ENCODE measurements at places on chromosomes 6 and 20. TPM values are rescaled to one million over a fixed set of nuclear protein-coding genes. Genes with fewer than 3 reads are reported as not detected.

NINL gene
- 7.0 TPM for total RNA-seq

SEMG1 gene
- total RNA-seq, result not detected

NRN1 gene
- total RNA-seq, result 0.12 TPM

SAMD3 gene
- total RNA-seq, result 7.3 TPM

TP53INP2 gene
- total RNA-seq, result 8.5 TPM

AFDN gene
- total RNA-seq, result 38.8 TPM

ISM1 gene
- 0.06 TPM for total RNA-seq

GLO1 gene
- 102 TPM for total RNA-seq

DPPA5 gene
- not detected for total RNA-seq

TREML2 gene
- total RNA-seq, result not detected

CASS4 gene
- not detected for total RNA-seq

WFDC12 gene
- not detected for total RNA-seq

HLA-DQA1 gene
- total RNA-seq, result 0.40 TPM

SRMS gene
- not detected for total RNA-seq

RAD21L1 gene
- total RNA-seq, result not detected

NEURL2 gene
- 5.2 TPM for total RNA-seq

MLN gene
- total RNA-seq, result not detected

PBOV1 gene
- not detected for total RNA-seq

IMPG1 gene
- not detected for total RNA-seq

PAX1 gene
- total RNA-seq, result not detected

CALHM5 gene
- total RNA-seq, result 11.8 TPM

RPS6KA2 gene
- total RNA-seq, result 64.6 TPM

LKAAEAR1 gene
- not detected for total RNA-seq

SIRPD gene
- total RNA-seq, result not detected

SYNCRIP gene
- total RNA-seq, result 68.0 TPM

SLPI gene
- not detected for total RNA-seq

CPNE5 gene
- 0.40 TPM for total RNA-seq

RBM12 gene
- 40.7 TPM for total RNA-seq

FAM50B gene
- 11.0 TPM for total RNA-seq

AIF1 gene
- total RNA-seq, result not detected

OPN5 gene
- 1.1 TPM for total RNA-seq

HLA-DRB1 gene
- total RNA-seq, result 0.13 TPM

MYBL2 gene
- 3.9 TPM for total RNA-seq

SLC22A2 gene
- total RNA-seq, result 0.13 TPM

RIPPLY2 gene
- not detected for total RNA-seq

RPP21 gene
- total RNA-seq, result 16.5 TPM

RBPJL gene
- not detected for total RNA-seq

SSTR4 gene
- total RNA-seq, result 0.13 TPM

SNX9 gene
- total RNA-seq, result 151 TPM

TMC2 gene
- not detected for total RNA-seq
